Right ventricle myocardium inferior (tissue), 1 donor: ENCODE measurements at places on chromosomes 7 and 10.

GRCh38 chr7:123725586-123726171, 23.1 kb downstream of the WASL start:
- DNase-seq: no peak

GRCh38 chr10:28925121-28925663, 247.9 kb downstream of the BAMBI start:
- DNase-seq: peak; percentile 71

DNA sequence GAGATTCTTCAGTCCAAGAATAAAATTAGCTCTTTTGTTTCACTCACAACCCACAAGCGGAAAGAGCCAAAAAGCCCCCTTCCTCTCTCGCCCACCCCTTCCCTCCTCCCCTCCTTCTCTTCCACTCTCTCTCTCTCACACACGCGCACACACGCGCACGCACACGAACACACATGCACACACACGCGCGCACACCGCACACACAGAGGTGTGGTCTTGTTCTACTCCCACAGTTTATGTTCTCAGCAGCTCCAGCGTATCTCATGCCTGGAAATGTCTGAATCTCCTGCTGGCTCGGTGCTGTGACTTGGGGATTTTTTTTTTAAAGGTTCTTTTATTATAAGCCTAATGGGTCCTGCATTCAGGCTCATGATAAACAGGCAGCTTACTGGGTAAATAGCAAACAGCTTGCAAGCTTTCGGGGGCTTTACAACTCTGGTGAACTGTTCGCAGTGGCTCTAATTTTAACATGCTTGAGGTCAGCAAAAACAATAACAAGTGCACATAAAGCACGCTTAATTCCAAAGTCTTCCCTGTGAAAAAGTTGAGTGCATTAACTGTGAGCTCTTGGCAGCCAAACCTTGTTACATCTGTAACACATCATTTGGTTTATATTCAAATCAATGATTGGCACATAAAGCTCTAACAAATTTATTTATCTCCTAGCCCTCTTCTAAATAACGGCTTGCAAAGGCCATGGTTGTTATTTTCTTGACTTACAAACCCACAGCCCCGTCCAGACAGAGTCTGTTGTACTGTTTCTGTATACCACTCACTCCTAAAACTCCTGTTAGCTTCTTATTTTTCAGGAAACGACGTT, 424.1 kb upstream of the MGMT start:
- no peak for DNase-seq

- no peak for DNase-seq
Measured at GRCh38 chr10:61438141-61438988, 14.8 kb downstream of the TMEM26 start.

- no peak for DNase-seq
Measured at GRCh38 chr10:96998329-96998888, 166.3 kb downstream of the LCOR start.

DNA sequence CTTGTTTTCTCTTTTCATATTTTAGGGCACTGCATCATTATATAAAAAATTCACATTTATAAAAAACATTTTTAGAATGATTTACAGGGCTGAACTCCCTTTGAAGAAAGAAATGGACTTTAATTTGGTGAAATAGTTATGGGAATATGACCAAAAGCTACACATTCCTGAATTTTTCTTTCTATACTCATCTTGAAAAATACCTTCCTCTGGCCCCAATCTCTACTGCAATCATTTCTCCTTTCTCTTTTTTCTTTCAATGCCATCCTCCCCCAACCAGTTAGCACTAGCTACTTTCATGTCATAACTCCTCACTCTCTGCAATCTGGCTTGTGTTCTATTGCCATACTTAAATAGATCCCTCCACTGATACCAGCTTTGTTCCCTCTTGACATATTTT, 6.2 kb downstream of the WNT8B start:
- no peak for DNase-seq

DNA sequence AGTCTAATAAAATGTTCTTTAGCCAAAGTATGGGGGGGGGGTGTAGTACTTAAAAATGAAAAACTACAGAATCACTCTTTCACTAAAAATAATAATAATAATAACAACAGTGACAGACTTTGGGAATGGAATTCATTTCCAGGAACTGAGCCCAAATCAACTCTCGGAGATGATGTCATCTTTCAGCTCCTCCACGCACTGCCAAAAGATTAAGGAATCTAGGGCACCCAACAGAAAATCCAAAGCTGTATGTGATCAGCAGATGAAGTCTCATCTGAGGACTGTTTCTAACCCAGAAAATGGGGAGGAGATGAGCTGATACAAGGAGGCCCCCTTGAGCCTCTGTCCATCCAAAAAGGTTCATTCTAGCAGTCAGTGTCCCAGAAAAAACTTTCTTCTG, 54.5 kb downstream of the GRB10 start:
- DNase-seq: no peak

GRCh38 chr7:69963393-69963792, 365.1 kb downstream of the AUTS2 start:
- DNase-seq: no peak

DNA sequence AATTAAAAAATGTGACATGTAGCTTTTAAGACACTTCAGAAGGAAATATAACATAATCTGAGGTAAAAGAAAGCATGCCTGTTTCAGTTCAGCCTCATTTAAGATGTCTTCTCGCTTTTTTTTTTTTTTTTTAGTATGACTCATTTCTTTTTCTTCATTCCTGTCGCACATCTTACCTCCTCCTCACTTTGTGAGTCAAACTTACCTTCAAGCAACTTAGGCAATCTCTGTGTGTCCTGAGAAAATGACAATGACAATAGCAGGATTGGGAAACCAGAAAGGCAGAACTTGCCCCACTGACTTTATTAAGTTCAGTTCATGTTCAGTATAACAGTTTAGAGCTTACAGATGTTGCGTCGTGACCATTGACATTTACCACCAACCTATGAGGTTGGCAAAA, 7.7 kb downstream of the PTN start:
- DNase-seq: no peak

DNA sequence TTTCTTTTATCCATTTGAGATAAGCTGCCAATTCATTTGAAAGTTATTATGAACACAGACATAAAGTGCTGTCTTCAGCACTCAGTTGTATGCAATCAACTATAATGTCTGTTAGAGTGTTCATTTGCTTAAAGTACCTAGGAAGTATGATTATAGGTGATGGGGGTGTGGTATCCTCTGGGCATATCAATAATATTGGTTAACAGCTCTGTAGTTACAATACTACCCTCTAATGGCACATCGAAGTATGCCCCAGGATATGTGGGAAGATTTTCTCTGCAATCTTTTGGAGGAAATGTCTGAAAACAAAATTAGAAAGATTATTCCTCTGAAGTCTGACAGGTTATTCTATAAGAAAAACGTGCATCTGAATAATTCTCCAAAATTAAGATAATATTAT, 429.7 kb downstream of the ARL4A start:
- DNase-seq: no peak

GRCh38 chr10:84237199-84238051, 3.9 kb downstream of the LRIT1 start:
- no peak for DNase-seq

DNA sequence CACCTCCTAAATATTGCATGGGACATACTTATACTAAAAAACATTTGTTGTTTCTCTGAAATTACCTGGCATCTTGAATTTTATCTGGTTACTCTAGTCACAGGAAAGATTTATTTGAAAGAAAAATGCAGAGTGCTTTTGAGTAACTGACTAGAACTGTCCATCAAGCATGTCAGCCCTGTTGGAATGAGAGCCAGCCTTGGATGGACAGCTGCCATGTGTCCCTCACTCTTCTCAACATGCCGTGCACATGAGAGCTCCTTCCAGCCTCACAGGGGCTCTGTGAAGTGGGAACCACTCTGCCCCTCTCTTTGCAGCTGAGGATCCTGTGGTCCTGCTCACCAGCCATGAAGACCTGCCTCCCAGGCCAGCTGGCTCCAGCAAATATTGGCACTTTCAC, 118.3 kb upstream of the SHH start:
- no peak for DNase-seq

DNA sequence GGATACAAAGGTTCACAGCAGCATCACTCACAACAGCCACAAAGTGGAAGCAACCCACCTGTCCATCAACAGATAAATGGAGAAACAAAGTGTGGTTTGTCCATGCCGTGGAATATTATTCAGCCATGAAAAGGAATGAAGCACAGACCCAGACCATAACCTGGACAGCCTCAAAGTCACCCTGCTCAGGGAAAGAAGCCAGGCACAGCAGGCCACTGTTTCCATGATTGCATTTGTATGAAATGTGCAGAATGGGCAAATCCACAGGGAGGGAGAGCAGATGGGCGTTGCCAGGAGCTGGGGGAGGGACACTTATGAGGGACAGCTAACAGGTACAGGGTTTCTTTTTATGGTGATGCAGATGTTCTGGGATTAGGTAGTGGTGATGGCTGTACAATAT, 30.3 kb downstream of the FOXL3 start:
- peak; percentile 13 for DNase-seq

DNA sequence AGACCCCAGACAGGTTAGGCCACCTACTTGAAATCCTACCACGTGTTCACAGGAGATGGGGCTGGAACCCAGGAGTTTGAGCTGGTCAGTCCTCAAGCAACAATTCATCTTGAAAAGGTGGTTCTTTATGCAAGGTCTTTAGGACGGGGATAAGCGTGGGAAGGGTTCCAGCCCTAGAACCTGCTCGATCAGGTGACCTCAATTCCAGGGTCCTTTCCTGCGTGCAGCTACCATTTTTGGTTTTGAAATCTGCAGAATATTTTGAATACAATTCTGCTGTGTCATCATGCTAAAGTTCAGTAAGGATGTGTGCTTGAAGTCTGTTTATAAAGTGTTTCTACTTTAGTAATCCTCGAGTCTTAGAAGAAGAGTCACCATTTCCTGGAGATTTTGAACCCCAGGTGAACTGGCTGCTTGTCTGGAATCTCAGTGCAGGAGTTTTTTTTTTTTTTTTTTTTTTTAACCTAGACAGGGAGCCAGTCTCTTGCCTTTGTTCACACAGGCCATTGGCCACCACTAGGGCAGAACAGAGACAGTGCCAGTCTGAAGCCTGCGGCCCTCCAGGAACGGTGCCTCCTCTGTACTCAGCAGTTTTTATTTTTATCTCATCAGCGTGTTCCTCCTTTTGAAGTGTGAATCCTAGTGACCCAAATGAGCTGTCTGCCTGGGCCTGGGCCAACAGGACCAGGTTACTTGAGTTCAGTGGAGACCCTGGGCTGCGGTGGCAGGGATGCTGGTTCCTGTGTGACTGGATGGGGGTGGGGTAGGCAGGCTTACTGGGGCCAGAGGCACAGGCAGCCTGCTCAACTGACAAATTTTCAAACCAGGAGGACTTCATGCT, 54.6 kb downstream of the EEPD1 start:
- DNase-seq: peak; percentile 77

GRCh38 chr10:71427246-71427645, 30.5 kb downstream of the CDH23 start:
- no peak for DNase-seq

- DNase-seq: no peak
Measured at GRCh38 chr10:121375172-121375571, 223.1 kb downstream of the FGFR2 start.

- no peak for DNase-seq
Measured at GRCh38 chr7:93877742-93878141, 12.8 kb downstream of the TFPI2 start.

- DNase-seq: no peak
Measured at GRCh38 chr10:121830101-121830500, 97.7 kb downstream of the ATE1 start.

GRCh38 chr7:135853499-135853898, 104.9 kb upstream of the FAM180A start:
- DNase-seq: no peak

DNA sequence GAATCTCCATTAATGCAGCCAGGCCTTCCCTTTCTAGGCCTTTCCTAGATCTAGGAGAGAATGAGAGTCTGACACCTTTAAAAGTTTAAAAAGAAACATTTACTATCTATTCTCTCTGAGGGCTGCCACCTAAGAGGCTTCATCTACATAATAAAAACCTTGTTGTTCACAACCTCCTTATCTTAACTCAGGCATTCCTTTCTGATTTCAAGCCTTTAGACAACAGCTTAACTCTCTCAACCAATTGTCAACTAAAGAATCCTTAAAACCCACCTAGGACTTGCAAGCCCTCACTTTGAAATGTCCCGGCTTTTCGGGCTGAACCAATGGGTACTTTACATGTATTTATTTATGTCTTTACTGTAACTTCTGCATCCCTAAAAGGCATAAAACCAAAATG, 64.3 kb upstream of the RET start:
- no peak for DNase-seq

DNA sequence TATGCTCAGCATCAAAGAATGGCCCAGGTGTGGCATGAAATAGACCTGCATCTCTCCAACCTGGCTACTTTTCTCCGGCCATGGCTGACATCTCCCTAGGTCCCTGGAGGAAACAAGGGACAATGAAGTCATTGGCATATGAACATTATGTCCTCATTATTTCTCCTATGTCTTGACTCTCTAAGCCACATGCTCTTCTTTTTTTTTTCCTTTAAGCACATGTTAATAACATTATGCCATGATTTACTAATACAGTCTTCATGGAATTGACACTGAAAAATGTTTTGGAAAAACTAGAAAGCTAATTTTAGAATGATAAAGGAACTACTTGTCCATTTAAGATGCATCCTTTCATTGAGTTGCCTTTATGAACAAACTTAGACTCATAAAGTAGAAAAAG, 628.9 kb downstream of the TNS3 start:
- no peak for DNase-seq

GRCh38 chr10:60384011-60384410, 5.7 kb downstream of the ANK3 start:
- DNase-seq: no peak

- no peak for DNase-seq
Measured at GRCh38 chr10:96436035-96436434, 77.2 kb upstream of the OPALIN start.

DNA sequence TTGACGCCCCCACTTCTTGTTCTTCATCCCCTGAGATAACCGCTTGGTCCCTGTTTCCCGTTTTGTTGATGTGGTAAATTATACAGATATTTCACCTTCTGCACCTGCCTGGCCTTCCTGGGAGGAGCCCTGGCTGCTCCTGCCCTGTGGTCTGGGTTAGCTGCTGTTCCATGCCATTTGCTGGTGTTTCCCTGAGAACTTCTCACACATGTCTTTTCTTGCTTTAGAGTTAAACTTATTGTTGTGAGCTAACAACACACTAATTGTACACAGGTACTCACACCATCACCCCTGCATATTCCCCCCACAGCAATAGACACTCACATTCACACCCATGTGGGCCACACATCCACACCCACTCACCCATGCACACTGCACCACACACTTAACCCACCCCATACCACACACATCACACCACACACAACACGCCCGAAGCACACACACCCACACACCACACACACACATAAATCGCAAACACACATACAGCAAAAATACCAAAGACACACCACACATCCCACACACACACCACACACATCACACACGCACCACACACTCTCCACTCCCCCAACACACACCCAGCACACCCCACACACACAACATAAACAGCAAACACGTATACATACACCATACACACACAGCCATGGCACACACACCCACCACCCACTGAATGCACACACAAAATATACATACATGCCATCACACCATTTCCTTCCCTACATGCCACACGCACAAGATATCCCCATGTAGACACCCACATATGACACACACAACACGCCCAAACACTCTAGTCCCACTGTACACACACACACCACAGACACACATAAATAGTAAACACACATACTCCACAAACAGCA, 19.4 kb upstream of the ANTXRL start:
- DNase-seq: no peak
